AG08395 (cell line): ENCODE measurements at places on chromosomes 1 and 21.

GRCh38 chr1:113303267-113303666, 87.0 kb upstream of the MAGI3 start:
- DNase-seq = peak; percentile 10

GRCh38 chr1:234768569-234769283, 158.7 kb upstream of the IRF2BP2 start:
- DNase-seq = no peak

DNA sequence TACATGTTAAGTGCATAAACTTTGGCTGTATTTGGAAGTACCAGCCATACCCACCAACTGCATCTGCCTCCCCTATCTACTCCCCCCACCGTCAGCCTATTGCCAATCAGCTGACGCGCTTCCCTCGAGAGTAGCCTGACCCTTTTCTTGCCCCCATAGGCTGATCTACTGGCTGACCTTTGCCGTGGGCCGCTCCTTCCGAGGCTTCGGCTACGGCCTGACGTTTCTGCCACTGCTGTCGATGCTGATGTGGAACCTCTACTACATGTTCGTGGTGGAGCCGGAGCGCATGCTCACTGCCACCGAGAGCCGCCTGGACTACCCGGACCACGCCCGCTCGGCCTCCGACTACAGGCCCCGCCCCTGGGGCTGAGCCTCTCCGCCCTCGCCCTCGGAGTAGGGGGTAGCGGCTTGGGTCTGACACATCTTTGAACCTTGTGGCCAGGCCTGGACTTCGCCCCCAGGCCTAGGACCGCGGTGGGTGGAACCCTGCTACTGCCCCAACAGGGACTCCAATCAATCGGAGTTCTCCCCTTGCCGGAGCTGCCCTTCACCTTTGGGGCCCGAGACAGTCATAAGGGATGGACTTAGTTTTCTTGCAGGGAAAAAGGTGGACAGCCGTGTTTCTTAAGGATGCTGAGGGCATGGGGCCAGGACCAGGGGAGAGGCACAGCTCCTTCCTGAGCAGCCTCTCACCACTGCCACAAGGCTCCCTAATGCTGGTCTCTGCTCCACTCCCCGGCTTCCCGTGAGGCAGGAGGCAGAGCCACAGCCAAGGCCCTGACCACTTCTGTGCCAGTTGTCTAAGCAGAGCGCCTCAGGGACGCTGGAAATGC, 4.0 kb downstream of the GLMP start:
- DNase-seq = peak; percentile 95

- DNase-seq = no peak
Observed at GRCh38 chr1:59057796-59058195, 239.1 kb upstream of the FGGY start.

- DNase-seq = no peak
Observed at GRCh38 chr1:5267603-5268235, 613.3 kb downstream of the AJAP1 start.

DNA sequence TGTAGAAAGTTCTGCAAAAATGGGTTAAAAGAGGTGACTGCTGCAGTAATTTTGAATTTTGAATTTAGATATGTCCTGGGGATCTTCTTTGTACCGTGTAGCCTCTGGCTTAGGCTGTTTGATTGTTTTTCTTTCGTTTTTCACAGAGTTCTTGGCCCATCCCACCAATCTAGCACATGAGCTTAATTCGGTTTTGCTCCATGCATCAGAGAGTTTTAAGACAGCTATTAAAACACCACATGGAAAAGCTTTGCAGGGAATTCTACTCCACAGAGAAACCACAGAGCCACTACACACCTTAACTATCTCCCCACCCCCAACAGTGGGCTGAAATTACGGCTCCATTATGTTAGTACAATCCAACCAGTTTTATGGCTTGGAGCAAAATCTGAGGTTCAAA, 25.5 kb downstream of the SPAG17 start:
- DNase-seq = no peak

DNA sequence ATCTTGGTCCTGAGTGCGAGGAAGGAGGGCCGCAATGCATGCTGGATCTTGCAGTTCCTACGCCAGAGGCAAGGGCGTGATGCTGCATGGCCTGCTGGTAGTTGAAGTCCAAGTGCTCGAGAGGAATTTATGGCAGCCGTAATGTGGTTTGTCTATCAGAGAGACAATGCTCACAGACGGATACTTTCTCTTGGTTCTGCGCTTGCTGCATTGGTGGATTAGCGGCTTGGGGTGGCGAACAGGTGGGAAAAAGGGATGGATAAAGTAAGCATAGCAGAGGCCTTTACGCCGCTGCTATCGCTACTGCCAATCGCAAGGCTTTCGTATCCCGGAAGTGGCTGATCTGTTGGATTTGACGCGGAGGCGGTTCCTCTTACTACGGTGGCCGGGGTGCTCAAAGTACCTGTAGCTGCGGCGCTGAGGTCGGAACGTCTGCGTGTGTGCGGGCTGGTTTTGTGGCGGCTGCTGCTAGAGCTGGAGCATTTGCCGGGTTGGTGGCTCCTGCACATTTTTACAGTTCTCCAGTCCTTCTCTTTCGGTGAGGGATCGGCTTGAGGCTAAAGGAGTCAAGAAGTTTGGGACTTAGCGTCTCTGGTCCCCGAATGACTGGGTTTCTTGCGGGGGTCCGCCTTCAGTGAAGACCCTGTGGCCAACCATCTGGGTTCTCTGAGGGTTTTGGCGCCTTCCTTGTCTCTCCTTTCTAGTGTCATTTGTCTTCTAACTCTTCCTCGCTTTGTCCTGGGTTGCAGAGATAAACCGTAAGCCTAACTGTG, at the start of gene ATG4C:
ATG4C (plus strand) TSS at position 397 of the 773 bp plus-strand sequence. CDS start 19,655 bp downstream, outside the sequence.
- peak; percentile 93 for DNase-seq

- DNase-seq = peak; percentile 89
Observed at GRCh38 chr1:88327391-88328267, 356.4 kb upstream of the PKN2 start.

DNA sequence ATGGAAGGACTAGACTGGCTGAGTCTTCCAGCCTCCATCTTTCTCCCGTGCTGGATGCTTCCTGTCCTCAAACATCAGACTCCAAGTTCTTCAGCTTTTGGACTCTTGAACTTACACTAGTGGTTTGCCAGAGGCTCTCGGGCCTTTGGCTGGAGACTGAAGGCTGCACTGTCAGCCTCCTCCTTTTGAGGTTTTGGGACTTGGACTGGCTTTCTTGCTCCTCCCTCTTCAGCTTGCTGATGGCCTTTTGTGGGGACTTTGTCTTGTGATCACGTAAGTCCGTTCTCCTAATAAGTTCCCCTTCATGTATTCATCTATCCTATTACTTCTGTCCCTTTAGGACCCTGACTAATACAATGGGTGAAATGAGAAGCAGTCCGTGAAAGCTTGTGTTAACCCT, 196.4 kb downstream of the KAZN start:
- no peak for DNase-seq

GRCh38 chr1:48560577-48560976, 88.6 kb upstream of the SPATA6 start:
- no peak for DNase-seq

GRCh38 chr1:2840036-2840809, 38.7 kb upstream of the TTC34 start:
- DNase-seq = no peak

DNA sequence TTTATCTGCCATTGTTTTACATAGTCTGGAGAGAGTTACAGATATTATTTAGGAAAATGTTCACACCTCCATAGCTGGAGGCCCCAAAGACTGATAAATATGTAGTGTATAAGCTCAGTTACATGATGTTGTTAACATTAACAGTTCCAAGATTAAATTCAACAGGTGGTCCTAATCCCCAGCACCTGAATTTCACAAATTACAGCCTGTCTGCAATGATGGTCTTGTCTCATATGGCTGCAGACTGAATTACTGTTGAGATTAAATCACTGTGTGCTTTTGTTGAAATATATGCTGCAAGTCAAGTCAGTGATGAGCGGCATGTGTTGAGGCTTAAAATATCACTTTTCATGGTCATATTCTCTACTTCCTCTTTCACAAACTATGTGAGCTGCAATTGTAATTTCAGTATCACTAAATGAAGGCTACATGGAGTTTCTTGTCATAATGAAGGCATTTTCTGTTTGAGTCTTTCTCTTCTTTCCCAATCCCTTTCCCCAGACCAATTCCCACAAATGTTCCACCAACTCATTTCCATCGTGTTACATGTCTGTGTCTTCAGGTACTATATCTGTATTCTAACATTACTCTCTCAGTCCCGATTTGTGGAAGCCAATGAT, 4.2 kb downstream of the ST6GALNAC5 start:
- no peak for DNase-seq

DNA sequence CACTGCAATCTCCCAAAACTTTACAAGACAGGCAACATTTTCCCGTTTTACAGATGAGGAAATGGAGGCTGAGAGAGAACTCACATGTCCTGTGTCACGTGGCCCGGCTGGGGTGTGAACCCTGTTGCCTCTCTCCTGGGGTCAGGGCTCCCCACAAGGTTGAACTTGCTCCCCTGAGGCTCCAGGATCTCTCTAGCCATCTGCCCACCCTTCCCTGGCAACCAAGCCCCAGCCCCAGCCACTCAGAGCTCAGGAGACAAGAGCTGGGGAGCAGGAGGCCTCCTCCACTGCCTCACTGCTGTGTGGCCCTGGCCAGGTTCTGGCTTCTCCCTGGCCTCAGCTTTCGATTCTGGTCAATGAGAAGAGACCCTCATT, 11.8 kb downstream of the LAPTM5 start:
- no peak for DNase-seq
